Central memory CD8-positive, alpha-beta T cell (primary cell): ENCODE measurements at places on chromosomes 16 and 17.

DNA sequence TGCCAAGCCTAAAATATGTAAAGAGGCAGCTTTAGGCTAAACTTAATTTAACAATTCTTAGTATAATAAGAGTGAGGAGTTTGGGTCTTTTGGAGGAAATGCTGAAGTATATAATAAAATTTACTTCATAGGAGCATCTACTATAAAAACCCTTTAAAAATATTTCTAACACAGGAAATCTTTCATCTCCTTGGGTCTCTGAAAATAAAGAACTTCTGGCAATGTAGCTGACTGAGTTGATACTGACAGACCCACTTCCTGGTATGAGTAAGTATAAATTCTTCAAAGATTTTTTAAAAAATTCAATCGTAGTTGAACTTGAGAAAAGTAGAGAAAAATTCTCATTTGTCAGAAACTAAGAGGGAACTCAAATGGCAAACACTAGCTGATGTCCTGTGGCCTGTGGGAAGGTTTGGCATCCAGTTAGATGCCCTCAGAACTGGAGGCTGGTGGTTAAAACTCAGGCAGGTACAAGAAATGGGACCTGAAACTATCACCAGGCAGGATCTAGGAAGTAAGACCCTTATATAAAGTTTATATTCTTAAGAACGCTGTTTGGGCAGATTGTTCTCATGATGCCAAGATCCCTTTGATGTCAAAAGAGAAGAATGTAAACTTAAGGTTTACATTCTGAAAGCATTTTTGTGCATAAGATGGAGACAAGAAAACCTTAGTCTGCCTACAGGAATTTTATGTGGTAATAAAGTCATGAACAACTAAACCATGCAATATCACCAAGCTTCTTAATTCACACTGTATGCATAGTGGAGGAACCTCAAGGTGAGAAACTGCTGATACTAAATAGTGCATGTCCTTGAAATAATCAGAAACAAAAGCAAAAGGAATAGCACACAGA, 6.2 kb downstream of the KRTAP4-6 start:
- no peak for DNase-seq

- DNase-seq, result no peak
These were observed 73.4 kb downstream of the HELZ start for GRCh38 chr17:67171560-67171959.

- no peak for DNase-seq
These were observed 17.3 kb downstream of the COG1 start for GRCh38 chr17:73210002-73210678.

DNA sequence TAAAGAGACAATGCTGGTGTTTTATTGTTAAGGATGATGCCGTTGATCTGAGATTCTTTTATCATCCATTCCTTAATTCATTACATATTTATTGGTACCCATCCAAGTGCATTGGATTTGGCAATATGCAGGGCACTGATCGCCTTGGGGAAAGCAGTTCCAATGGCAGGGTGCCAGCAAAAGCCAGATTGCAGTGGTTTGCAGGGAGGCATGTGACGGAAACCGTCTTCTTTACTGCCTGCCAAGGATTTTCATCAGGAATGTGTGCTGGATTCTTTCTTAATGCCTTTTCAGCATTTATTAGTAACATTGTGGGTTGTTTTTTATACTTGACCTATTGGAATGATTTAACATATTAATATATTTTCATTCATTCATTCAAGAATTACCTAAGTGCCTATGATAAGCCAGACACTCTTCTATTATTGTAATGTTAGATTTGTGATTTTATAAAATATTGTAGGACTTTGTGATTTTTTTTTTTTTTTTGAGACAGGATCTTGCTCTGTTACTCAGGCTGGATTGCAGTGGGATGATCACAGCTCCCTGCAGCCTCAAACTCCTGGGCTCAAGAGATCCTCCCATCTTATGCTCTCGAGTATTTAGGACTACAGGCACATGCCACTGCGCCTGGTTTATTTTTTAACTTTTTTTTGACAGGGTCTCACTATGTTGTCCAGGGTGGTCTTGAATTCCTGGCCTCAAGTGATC, 93.4 kb upstream of the TNRC6A start:
- DNase-seq, result no peak

DNA sequence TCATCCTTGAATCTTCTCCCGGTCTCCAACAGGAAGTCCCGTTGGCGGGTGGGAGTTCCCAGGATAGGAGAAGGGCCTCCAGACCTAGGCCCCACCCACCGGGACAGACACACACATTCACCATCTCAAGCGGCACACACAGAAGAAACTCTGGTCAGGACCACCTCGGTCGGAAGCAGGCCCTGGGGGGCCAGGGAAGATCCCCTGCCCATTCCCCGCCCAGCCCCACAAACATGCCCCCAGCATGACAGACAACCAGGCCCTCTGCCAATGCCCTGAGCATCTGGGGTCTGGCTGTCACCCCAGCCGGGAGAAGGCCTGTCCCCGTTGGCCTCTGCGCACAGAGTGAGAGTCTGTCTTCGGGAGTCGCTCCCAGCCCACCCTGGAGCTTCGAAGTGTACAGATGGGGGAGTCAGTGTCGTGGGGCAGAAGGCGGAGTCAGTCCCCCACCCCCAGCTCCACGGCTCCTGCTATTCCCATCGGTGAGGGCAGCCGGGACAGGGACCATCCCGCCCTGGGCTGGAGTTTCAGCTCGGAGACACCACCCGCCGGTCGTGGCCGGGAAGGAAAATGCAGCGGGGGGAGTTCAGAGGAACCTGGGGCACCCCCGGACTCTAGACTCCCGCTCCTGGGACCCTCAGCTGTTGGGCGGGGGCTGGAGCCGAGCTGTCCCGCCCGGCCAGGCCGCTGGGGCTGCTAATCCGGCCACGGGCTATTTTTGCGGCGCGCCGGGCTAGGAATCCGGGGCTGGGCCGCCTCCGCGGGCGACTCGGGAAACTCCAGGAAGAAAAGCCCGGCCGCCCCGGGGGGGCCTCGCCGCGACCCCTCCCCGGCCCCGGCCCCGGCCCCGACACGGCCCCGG, 660 bp downstream of the RHBDF1 start:
- no peak for DNase-seq

DNA sequence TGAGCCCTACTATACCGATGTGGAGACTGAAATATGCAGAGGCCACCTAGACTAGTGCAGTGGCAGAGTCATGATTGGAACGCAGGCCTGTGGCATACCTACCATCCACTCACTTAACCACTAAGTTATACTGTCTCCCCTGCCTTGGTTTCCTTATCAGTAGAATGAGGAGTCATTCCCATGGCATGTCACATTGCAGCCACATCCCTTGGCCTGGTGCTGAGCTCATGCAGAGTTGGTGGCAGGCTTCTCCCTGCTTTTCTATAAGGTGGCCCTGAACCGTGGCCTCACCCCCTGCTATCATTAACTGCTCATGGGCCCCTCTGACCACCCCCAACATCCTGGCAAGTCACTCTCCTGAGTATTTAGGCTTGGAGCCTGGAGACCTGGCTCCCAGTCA, 212.5 kb downstream of the KATNIP start:
- DNase-seq, result no peak

DNA sequence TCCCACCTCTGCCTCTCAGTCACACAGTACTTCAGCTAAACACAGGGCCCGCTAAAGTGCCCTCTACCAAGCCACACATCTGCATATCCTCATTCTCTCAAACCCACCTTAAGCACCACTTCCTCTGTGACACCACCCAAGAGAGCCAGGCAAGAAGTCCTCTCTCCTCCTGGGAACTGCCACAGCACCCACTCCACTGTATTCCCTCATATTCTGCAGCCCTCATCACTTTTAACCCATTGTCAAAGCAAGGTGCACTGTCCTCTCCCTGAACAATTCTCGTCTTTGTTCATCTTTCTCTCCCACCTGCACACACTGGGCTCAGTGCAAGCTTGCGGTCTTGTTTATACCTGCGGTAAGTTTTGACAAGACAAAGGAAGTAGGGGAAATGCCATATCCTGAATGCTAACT, 13.6 kb downstream of the CHD9 start:
- no peak for DNase-seq

DNA sequence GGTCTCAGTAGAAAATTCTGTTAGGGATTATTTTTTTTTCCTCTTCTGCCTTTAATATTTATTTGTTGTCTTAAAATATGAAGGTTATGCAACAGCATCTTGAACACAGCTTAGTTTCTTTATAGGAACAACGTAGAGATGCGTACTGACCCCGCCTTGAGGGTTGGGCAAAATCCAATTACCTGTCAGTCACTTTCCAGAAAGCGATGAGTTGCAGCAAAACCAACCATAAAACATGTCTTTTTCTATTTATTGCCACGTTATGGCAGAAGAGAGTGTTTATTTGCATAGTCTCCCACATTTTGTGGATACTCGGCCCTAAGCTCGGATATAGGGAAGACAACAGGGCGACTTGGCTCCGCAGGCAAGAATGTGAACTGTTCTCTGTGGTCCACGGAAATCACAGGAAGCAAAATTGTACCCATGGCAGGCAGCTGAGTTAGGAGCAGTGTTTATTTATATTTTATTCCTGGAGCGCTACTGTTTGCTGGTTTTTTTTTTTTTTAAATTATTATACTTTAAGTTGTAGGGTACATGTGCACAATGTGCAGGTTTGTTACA, 44.3 kb upstream of the CACNG5 start:
- DNase-seq, result no peak

GRCh38 chr17:55620945-55621344, 101.7 kb downstream of the TMEM100 start:
- DNase-seq, result no peak

- DNase-seq, result no peak
These were observed 994 bp downstream of the PITPNA start for GRCh38 chr17:1561420-1562175.

DNA sequence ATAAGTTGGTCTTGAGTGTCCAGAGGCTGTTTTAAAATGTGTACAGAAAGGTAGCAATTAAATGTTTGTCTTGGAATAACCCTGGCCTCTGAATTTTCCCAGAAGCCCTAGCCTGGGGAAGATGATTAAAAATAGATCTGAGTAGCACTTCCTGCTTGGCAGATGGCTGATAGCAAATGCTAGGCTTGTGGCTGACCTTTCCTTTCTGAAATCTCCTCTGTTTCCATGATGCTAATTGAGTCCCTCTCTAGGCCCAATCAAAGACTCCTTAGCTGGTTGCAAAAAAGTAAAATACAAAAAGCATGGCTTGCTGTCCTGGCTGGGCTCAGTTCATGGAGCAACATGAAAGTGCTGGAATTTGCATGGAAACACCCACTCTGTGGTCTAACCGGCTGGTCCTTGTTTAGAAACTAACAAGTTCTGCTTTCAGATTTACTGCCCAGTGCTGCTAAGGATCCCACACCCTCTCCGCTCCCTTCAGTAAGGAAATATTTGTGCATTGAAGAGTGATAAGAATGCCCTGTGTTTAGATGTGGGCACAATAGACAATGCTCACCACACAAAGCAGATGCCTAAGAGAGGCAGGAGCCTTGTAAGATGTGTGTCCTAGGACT, 40.8 kb downstream of the YPEL2 start:
- no peak for DNase-seq

DNA sequence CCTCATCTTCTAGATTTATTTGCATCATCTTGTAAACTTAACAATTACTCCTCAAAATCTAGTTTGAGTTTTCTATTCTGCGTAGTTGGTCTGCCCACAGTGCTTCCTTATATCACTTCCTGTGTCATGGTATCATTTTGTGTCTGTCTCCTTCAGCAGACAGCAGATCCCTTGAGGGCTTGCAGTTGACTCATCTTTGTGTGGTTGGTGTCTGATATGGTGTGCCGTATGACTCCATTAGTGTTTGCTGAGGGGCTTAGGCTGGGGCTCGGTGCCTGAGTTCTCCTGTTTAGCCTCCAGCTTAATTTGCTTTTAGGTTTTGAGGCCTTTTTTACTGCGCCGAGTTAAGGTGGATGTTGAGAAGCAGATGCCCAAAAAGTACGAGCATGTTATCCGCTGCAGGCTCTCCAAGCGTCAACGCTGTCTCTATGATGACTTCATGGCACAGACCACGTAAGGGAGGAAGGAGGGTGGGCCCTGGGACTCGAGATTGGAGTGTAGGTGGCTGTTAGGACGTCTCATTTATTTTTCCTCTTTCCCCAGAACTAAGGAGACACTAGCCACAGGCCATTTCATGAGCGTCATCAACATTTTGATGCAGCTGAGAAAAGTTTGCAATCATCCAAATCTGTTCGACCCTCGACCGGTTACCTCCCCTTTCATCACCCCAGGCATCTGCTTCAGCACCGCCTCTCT, 16.9 kb downstream of the SRCAP start:
- DNase-seq, result peak; percentile 58

GRCh38 chr17:1766382-1767135, 4.7 kb downstream of the SERPINF1 start:
- DNase-seq, result no peak

GRCh38 chr16:70429888-70430666, 8.8 kb downstream of the ST3GAL2 start:
- DNase-seq, result no peak

DNA sequence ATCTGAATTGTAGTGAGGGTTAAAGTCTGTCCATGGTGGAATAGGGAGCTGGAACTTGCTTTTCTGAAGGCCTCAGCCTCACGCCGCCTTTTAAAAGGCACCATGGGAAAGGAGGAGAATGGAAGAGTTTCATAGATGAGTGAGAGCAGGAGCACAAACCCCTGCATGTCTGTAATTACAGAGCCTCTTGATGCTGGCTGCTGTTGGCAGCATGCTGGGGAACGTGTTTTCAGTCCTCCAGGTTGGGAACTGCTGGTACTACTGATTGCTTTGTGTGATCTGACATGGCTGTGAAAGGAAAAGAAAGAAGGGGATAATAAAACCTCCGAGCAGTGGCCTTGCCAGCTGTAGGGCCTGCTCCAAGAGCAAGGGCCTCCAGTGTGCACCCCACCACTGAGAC, 16.8 kb upstream of the DYNLL2 start:
- DNase-seq, result no peak

DNA sequence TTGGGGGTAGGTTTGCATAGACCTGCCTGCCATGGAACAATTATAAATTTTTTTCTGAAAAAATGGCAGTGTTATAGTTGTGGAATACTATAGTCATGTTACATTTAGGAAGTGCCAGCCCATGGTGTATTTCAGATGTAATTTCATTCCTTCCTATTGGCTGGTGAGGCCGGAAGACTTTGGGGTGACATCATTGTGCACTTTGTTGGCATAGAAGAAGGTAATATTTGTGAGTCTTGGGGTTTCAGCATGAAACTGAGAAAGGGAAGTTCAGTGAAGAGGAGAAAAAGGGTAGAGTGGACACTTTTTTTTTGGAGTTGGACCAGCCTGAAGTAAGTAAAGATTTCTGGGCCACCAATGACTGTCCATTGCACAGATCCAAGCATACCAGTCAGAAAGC, 16.0 kb upstream of the HEATR6 start:
- DNase-seq, result no peak

GRCh38 chr16:30979170-30980022, 5.6 kb upstream of the HSD3B7 start:
- no peak for DNase-seq

GRCh38 chr17:48577946-48578615, at the start of gene HOXB4:
TSS of gene HOXB4 (minus strand) at chr17:48578350. CDS start at chr17:48578319, 31 bp downstream.
- no peak for DNase-seq
